Cardiac muscle cell (in vitro differentiated cells and primary cell): ENCODE measurements at places on chromosomes 7 and 10.

DNA sequence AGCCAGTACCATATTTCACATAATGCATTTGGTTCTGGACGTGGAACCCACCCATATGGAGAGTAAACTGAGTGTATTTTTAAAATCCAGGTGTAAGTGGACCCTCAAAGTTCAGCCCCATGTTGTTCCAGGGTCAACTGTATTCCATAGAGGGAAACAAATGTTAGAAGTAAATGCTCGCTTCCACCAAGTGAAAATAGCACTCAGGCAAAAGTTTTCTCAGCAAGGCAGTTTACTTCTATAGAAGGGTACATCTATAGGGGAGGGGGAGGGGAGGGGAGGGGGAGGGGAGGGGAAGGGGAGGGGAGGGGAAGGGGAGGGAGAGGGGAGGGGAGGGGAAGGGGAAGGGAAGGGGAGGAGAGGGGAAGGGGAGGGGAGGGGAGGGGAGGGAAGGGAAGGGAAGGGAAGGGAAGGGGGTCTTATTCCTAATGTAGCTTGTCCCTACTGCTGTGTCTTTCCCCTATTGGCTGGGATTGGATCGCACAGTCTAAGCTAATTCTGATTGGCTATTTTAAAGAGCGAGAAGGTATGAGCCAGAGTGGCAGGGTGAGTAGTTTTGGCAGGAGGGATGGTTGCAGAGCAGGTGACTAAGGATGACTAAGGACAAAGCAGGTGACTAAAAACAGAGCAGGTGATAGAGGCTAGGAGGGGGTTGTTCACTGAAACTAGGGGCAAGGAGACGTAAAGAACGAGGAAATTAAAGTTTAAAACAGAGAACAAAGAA lies 29.1 kb downstream of the GARIN1A start:
- DNase-seq: no peak

DNA sequence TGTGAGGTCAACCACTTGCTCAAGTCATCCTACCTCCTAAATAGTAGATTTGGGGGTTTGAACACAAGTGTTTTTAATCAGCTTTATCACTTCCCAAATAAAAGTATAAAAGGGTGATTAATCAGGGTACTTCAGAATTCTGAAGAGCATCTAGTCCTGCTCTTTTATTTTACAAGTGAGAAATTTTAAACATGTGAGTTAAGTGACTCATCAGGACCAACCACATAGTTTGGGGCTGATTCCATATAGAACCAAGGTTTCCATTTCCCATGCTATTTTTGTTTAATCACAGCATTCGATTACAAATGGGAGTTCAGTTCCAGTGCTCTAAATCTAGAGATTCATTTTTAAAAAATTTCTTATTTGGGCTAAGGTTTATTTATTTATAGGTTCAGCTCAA lies 113.4 kb downstream of the GPR158 start:
- peak; percentile 21 for DNase-seq

GRCh38 chr10:18238870-18239485 lies 98.8 kb downstream of the CACNB2 start:
- peak; percentile 66 for DNase-seq

GRCh38 chr10:112327678-112328077 lies 44.5 kb downstream of the TECTB start:
- DNase-seq: no peak

- DNase-seq: no peak
Measured at GRCh38 chr10:51386248-51386885, 312.1 kb downstream of the PRKG1 start.

- DNase-seq: no peak
Measured at GRCh38 chr7:50502001-50502684, 52.0 kb upstream of the FIGNL1 start.

GRCh38 chr7:146208492-146208891 lies 91.9 kb downstream of the CNTNAP2 start:
- DNase-seq: no peak

GRCh38 chr7:138387755-138388475 lies 72.1 kb upstream of the TRIM24 start:
- DNase-seq: no peak

- no peak for DNase-seq
Measured at GRCh38 chr7:100169147-100169850, 882 bp upstream of the GAL3ST4 start.

DNA sequence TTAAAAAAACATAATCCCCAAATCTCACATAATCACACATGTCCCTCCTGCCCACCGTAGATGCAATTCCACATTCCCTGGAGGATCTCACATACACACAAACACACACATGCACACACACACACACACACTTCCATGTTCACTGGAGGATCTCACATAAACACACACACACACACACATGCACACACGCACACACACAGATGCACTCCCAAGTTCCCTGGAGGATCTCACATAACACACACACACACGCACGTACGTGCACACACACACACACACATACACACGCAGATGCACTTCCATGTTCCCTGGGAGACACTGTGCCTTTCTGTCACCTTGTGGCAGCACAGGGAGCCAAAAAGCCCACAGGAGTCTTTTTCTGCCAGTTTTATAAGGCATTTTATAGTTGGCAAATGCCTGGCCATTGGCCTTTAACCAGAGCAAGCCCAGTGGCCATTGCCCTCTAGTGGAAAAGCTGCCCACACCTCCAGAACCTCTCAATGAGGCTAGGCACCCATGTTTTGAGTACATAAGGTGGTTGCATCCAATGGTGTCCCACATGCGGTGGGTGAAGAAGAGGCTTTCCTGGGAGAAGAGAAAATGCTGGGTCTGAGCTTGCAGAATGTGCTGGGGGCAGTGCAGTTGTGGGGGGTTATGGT lies 115.4 kb upstream of the ACBD5 start:
- peak; percentile 9 for DNase-seq

DNA sequence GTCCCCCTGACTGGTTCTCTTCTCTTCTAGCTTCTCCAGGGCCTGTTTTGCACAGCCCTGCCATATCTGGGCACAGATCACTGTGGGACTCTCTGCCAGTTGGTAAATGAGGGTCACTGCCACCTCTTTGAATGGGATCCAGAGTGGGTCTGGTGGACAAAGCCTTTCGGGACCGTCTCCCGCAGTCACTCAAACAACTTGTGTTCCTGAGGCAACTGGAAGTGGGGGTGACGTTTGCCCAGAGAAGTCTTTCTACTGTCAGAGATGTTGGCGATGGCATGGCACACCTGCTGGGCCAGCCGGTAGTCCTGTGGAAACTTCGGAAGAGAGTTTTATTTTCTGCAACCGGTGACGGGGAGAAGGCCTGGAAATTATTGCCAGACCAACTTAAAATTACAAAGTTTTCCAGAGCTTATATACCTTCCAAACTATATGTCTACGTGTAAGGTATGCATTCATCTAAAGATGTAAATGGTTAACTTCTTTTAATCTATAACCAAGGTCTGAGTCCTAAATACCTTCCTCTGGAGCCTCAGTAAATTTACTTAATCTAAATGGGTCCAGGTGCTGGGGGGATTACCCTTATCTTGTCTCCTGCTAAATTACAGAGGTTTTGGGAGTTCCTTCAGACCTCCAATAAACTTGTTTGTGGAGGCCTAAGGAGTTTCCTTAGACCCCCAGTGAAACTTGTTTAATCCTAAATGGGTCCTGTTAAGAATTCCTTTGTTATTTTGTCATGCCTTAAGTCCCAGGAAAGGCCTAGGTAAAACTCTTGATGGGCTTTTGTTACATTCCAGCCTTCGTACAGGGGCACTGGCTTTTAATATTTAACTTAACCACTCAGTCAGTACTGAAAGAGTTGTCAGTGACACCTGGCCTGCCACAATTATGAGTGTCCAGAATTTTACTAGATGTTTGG lies 94.0 kb downstream of the NPSR1 start:
- no peak for DNase-seq

- no peak for DNase-seq
Measured at GRCh38 chr7:40793132-40793531, 658.3 kb downstream of the SUGCT start.

DNA sequence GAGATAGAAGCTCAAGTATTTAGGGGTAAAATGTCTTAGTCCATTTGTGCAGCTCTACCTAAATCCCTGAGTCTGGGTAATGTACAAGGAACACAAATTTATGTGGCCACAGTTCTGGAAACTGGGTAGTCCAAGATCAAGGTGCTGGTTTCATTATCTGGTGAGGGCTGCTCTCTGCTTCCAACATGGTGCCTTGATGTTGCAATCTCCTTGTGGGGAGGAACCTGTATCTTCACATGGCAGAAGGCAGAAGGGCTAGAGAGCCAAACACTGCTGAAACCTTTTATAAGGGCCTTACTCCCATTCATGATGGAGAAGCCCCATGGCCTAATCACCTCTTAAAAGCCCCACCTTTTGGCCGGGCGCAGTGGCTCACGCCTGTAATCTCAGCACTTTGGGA lies 8.7 kb upstream of the BAZ1B start:
- peak; percentile 7 for DNase-seq

- peak; percentile 22 for DNase-seq
Measured at GRCh38 chr7:142992427-142992826, 30.3 kb upstream of the KEL start.

DNA sequence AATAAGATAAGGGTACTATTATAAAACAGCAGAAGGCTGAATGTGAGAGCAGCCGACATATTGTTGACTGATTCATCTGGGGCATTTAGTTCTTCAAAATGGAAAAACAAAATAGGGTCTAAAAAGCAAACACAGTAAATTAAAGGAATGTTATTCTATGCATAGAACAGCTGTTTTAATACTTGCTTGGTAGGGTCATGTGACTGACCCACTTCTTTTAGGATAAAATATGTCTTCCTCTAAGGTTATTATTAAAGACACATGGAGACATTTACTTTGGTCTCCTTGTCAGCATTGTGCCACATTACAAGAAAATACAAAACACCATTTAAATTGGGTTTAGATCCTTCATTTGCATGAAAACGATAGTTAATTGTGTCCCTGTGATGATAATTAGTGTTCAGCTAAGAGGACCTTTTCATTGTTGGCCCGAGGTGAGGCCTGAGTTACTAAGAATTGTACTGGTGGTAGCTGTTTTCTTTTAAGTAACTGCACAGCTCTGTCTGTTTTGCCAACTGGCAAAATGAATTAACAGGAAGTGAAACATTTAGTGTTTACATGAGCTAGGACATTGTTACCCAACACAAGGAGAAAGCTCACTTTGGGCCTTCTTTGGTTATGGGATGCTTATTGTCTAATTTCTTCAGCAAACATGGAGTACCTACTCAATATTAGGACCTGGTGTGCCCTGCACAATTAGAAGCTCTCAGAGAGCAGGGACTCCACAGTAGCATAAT lies 764.4 kb downstream of the LRMDA start:
- no peak for DNase-seq

GRCh38 chr10:69333205-69333604 lies 54.9 kb downstream of the HK1 start:
- DNase-seq: peak; percentile 83

- DNase-seq: no peak
Measured at GRCh38 chr10:102757323-102757722, 13.6 kb downstream of the WBP1L start.

- no peak for DNase-seq
Measured at GRCh38 chr10:69880301-69881081, 78.8 kb downstream of the COL13A1 start.

- DNase-seq: no peak
Measured at GRCh38 chr7:100639995-100640516, 1.3 kb downstream of the TFR2 start.

GRCh38 chr7:134599371-134599770 lies 47.3 kb upstream of the BPGM start:
- DNase-seq: no peak

GRCh38 chr7:155545348-155545747 lies 1.0 kb downstream of the CNPY1 start:
- DNase-seq: no peak

DNA sequence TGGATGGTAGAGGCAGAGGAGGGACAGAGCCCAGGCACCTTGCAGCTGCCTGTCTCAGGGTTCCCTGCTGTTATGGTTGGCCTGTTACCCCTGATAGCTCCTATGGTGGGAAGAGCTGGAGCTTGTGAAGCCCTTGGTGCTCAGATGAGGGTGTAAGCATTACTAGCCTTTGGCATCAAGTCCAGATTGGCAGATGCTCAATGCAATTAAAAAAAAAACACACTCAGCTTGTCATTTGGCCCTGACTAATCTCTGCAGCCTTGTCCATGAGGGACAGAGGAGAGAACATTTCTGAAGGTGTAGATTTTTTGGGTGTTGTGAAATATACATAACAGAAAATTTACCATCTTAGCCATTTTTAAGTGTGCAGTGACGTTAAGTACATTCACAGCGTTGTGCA lies 86.3 kb downstream of the PLPP4 start:
- no peak for DNase-seq

- DNase-seq: no peak
Measured at GRCh38 chr7:2824678-2825461, 19.2 kb downstream of the GNA12 start.

DNA sequence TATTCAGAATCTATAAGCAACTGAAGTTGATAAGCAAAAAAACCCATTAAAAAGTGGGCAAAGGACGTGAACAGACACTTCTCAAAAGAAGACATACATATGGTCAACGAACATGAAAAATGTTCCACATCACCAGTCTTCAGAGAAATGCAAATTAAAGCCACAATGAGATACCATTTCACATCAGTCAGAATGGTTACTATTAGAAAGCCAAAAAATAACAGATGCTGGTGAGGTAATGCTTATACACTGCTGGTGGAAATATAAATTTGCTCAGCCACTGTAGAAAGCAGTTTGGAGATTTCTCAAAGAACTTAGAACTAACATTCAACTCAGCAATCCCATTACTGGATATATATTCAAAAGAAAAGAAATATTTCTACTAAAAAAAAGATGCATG lies 332.8 kb upstream of the PLXDC2 start:
- DNase-seq: no peak

- DNase-seq: no peak
Measured at GRCh38 chr7:44114586-44115310, 8.6 kb downstream of the POLD2 start.

DNA sequence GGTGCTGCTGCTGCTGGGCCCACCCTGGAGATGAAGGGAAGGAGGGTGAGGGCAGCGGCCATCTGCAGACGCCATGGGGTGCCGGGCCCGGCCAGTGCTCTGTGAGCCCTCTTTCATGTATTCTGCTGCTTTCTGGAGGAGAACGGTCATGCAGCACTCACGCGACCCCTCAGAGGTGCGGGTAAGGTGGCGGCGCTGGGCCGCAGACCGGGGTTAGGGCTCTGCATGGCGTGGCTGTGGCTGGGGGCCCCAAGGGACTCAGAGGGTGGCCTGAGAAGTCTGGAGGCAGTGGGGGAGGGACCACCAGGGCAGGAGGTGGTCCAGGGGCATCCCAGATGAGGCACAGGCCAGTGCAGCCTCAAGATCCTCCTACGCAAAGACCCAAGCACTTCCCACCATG lies 275.5 kb downstream of the ELFN1 start:
- DNase-seq: no peak

GRCh38 chr7:148334441-148334956 lies 256.1 kb upstream of the C7orf33 start:
- DNase-seq: no peak
